Stimulated activated CD8-positive, alpha-beta memory T cell treated with anti-CD3 and anti-CD28 coated beads, Interleukin-15, amount 100 ng/mL, for 48 hours (primary cell): ENCODE measurements at places on chromosomes 3 and 15.

- peak; percentile 29 for DNase-seq
Measured at GRCh38 chr15:31867536-31868442, 162.5 kb upstream of the CHRNA7 start.

DNA sequence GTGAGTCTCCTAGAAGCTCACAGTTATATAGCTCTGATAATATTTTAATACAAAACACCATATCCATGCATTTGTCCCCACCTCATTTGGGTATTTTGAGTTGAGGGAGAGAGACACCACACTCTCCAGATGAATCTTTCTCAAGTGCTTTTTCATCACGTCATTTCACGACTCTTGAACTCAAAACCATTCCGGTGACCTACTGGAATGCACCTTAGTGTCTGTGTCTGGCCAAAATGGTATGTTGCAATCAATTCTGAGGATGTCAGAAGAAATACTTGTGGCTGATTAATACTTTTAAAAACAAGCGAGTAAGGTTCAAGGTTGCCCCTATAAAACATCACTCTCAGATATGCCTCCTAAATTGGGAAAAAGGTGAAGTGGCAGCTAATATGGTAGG, 352.6 kb upstream of the ICE2 start:
- DNase-seq = no peak

DNA sequence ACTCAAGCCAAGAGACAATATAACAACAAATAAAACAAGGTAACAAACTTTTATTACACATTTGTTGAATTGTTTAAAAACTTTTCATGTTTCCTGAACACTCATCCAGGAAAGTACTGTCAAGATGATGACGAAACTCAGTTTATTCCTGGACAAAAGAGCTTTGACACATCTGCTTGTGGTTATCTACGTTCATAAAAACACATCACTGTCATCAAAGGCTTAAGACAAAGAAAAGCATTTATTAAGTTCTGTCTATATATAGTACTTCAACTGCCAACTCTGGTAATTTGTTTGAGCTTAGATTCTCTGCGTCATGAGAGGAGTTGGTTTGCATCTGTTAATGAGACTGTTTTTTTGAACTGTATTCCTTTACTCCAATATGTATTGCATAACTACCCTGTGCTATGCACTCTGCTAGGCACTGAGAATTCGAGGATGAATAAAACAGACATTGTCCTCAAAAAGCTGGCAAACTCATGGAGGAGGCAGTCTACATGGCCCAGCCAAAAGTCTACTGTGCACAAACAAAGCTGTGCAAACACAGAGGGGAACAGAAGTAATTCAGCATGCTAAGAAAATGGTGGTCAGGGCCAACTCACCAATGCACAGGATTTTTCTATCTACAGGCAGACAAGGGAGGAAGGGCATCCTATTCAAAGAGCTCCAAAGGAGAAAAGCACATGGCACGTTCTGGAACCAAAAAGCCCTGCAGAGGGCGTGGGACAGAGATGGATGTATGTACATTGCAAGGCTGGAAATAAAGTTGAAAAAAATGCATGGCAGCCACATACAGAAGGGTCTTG, 21.5 kb downstream of the PLD1 start:
- no peak for DNase-seq

GRCh38 chr3:50318615-50319014, 3.9 kb downstream of the HYAL2 start:
- DNase-seq = no peak

- DNase-seq = no peak
Measured at GRCh38 chr15:51726302-51727073, 11.0 kb downstream of the LYSMD2 start.

DNA sequence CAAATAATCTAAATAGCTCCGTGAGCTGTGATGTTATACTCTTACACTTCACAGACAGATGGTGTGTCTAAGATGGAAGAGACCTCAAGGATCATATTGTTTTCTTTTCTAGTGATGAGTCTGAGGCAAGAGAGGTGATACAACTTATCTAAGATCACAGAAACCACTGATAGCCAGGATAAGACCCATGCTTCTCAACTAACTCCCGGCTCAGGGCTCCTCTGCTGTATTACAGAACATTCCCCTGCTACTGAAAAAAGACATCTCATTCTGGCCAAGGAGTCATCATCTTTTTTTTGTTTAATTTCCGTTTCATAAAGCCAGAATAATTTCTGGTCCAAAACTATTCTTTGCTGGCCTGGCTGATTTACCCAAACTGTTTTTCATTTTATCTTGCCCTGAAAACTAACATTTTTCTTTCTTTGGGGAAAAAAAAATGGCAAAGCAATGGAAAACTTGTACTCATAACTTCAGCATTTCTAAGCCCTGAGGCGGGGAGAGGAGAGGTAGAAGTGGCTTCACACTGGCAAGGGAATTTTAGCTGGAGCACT, 46.9 kb upstream of the GAP43 start:
- DNase-seq = no peak

DNA sequence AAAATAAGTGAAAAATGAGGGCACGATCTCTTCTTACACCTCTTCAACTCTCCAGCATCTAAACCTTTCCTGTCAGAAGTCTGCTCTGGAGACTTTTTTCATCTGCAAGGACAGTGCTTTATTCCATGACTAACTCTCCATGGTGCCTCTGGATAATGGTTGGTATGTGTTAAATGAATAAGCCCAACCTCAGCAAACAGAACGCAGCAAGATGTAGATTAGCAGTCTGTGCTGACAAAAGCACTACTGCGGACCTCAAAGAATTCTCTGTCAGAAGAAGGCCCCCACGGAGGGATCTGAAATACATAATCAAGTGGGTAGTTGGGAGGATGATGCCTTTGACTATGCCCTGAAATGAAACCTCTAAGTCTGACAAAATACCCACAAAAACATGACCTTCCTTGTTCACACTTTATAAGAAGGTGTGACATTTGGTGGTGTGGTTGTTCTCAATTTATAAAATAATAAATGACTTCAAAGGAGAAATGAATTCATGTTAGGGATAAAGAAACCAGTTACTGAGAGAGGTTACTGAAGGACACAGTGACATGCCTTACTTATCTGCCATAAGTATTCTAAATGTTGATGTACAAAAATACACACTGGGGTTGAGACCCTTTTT, 43.2 kb upstream of the ADCY5 start:
- no peak for DNase-seq

DNA sequence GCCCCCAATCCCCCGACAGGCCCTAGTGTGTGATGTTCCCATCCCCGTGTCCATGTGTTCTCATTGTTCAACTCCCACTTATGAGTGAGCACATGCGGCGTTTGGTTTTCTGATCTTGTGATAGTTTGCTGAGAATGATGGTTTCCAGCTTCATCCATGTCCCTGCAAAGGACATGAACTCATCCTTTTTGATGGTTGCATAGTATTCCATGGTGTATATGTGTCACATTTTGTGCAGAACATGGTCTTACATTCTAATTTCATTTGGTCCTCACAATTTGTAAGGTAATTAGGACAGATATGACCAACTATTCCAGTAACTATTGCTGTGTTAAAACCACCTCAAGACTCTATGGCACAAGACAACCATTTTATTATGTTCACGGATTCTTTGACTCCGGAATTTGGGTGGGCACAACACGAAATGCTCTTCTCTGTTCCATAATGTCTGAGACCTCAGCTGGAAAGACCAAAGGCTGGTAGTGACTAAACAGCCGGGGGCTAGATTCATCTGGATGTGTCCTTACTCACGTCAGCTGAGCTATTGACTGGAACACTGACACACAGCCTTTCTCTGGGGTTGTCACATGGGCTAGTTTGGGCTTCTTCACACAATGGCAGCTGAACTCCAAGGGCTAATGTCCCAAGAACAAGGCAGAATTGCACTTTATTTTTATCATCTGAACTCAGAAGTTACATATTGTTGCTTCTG, 13.6 kb upstream of the GLCE start:
- no peak for DNase-seq

DNA sequence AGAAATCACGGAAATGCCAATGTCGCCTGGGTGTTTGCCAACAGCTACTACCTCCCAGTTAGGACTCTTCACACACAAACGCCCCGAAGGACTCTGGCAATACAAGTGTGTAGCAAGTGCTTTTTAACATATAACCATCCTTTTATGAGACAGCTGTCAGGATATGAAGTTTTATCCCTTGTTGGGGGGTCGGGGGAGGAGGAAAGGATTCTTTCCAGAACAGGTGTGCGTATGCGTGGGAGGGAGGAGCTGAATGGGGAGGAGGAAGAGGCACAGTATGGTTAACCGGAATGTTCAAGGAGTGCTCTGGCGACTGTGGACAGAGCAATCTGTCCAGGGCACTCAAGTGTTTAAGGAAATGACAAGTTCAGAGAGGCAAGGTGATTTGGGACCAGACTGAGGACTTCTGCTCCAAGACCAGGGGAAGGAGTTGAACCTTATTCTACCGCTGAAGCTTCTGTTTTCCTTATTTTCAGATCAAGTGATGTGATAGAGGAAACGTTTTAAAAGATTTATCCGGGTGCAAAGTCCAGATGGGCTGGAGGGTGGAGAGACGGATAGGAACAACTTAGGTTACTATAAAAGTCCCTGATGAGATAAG, 1.3 kb downstream of the TSPAN3 start:
- DNase-seq = no peak

DNA sequence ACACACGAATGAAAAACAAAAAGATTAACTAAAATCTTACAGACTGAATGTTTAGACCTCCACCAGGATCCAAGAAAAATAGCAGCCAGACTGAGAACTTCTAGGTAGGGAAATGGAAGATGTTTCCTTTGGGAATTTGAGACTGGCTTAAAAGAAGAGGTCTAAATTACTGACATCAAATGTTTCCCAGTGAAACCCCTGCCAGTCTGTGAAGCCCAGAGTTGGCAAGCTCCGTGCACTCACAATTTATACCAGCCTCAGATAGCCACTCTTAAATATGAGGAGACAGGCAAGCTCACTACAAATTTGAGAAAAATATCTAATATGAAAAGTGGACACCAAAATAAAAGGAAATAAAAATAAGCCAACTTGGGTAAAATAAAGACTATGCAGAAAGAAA, 700.5 kb upstream of the ZNF385D start:
- no peak for DNase-seq
